ENCODE measurements at places on chromosomes 16 and 17.
A peak's percentile ranks its signal among the peaks of the same experiment; 100 is the strongest.

DNA sequence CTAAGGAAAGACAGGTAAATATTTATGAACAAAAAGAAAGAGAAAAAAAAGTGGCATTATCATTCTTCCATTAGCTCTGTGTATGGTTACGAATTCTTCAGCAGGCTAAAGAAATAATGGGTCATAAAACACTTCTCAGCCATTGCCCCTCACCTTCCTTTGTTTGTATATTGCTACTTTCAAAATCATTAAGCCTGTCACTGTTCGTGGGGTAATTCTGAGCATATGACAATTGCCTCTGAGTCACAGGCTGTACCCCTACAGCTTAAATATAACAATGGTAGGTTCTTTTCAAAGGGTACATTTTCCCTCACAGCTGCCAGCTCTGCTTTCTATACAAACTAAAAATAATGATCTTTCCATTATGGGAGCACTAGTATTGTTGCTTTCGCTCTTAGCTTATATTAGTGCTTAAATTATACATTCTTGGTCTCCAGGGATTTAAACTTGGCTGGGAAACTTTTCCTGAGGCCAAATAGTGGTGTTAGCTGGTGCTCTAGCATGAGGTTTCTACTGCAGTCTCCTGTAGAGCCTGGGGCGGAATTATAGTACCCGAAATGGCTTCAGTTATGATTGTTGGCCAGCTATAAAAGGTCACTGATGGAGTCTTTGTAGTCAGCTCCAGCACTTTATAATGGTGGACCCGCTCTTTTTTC is 74.7 kb upstream of the CDH11 start:
- no peak for DNase-seq

- DNase-seq: no peak
Observed at GRCh38 chr17:40060887-40061608, 1.7 kb upstream of the THRA start.

- DNase-seq: no peak
Observed at GRCh38 chr17:67575325-67575724, 142.4 kb upstream of the NOL11 start.

GRCh38 chr16:88977018-88977811 is at the start of gene CBFA2T3:
Gene CBFA2T3, minus strand, starts transcription at chr16:88977207. Its CDS starts 400 bp downstream, at chr16:88976807.
- no peak for DNase-seq

- no peak for DNase-seq
Observed at GRCh38 chr16:87015021-87015420, 302.2 kb downstream of the C16orf95 start.

GRCh38 chr16:54067322-54068065 is 219.1 kb downstream of the IRX3 start:
- no peak for DNase-seq

GRCh38 chr17:8766731-8767130 is 8.4 kb upstream of the SPDYE4 start:
- DNase-seq: no peak

DNA sequence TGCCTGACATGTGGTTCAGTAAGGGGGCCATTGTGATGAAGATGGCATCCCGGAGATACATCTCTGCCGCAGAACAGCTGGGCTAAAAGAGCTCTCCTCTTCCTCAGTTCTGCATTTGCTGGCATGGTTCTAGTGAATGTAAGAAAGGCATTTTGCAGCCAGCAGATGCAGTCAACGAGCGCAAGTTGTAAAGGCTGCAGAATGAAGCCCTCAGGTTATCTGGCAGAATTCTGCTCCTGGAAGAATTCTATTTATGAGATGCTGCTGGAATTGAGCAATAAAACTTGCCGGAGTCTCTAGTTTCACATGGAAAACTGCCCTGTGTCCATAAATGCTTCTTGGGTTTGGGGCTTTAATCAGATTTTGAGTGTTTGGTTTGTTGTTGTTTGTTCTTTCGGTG is 176.8 kb upstream of the HSBP1 start:
- no peak for DNase-seq

DNA sequence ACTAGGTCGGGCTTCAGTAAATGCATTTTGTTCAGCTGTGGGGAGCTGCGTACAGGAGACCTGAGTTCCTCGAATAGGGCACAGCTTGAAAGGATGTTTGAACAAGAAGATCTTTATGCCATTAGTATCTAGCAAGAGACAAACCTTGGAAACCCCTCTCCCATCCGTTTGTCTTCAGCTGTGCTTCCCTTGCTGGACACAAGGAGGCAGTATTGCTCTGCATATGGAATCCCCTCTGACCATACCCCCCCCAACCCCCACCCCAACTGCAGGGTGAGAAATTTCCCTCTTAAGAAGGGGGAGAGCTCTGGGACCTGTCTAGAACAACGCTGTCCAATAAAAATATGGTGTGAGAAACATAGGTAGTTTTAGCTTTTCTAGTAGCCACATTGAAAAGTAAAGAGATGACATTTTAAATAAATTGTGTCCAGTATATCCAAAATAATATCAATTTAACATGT is 1.6 kb downstream of the MRM1 start:
- peak; percentile 63 for DNase-seq

DNA sequence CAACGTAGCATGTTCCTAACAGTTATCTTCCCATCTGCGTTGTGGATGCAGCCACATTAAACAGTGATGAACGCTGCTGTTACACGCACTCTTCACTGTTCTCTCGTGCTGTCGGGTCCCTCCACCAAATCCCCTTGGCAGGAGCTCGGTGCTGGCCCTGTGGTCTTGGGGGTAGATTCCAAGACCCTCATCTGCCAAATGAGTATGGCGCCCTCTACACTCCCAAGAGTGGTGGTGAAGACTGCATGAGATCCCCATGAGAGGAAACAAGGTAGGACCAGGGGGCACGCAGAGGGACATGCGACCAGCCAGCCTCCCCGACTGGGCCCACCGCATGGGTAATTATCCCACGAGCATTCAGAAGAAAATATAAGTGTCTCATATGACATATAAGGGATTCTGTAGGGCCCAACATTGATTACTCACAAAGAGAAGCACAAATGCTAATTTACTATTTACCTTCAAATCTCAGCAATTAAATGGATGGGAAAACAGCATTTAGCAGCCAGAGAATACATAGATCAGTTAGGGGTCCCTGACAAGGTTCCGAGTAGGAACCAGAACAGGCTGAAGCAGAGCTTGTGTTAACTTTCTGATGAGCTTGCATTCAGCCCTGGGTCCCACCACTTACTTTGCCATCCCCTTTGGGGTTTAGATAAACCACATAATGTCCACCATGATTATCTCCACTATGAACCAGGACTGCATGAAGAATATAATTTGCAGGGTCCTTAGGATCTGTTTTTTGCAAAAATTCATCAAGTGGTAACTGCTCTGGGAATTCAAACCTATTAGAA is 23.8 kb downstream of the LITAFD start:
- DNase-seq: no peak

- no peak for DNase-seq
Observed at GRCh38 chr16:15538507-15538906, 104.1 kb downstream of the BMERB1 start.

DNA sequence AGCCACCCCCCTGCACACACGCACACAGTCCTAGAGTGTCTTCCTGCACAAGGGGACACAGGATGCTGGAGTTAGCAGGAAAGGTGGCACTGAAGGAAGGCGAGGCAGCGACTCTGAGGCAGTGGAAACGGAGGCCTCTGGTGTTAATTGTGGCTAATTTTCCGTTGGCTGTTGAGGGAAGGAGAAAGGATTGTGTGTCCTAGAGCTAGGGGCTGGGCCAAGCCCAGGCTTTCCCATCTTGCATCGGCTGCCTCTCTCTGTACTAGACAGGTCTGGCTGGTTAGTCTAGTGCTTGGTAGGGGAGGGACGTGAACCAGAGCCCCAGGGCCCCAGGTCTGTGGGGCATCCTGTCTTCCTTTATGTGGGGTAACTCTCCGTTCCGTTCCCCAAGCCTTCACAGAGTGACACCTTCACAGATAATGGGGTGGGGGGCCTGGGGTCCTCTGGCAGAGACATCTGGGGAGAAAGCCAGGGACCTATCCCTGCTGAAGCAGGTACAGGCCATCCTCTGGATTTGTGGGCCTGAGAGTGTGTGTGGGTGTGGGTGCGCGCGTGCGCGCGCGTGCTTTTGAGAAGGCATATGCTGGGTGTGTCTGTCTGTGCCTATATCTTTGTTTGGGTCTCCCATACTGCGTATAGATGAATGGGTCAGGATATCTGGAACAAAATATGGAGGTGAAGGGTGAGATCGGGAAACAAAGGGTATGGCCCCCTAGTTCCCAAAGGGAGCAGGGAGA is at the start of gene CHD3:
TSS of gene CHD3 (plus strand) at position 606 of the 737 bp plus-strand sequence. CDS start 212 bp downstream, outside the sequence.
- DNase-seq: peak; percentile 8

DNA sequence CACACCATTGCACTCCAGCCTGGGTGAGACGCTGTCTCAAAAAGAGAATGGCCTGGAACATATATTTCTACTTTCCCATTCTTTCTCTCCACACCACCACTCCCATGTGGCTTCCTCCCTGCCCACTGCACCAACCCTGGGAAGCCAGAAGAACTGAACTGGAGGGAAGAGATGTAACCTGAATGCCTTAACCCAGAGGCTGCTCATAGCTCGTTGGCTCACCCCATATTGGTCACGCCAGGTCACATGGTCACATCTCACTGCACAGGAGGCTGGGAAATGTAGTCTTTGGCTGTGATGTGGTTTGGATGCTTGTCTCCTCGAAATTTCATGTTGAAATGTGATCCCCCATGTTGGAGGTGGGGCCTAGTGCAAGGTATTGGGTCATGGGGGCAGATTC is 5.9 kb upstream of the DNAH17 start:
- DNase-seq: peak; percentile 27

- no peak for DNase-seq
Observed at GRCh38 chr16:29743827-29744531, 1.8 kb downstream of the C16orf54 start.

DNA sequence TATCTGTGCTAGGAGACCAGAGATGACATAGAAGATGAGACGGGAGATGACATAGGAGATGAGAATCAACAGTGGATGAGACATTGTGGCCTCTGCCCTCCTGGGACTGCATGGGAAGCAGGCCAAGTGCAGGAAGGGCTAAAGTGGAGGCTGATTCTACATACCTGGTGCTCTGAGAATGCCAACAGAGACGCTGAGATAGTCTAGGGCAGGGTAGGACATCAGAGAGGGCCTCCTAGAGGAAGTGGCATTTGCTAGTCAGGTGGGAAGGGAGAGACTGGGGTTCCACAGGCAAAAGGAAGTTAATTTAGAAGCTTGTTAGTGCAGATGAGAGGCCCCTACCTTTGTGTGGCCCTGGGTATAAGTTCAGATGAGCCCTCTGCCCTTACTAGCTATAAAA is 224.2 kb downstream of the CBLN1 start:
- no peak for DNase-seq

- DNase-seq: peak; percentile 46
Observed at GRCh38 chr16:30949650-30950515, 1.0 kb downstream of the ORAI3 start.

- no peak for DNase-seq
Observed at GRCh38 chr16:1318268-1318545, 8.8 kb downstream of the UBE2I start.

GRCh38 chr17:78986649-78987328 is 7.1 kb upstream of the LGALS3BP start:
- DNase-seq: peak; percentile 29

DNA sequence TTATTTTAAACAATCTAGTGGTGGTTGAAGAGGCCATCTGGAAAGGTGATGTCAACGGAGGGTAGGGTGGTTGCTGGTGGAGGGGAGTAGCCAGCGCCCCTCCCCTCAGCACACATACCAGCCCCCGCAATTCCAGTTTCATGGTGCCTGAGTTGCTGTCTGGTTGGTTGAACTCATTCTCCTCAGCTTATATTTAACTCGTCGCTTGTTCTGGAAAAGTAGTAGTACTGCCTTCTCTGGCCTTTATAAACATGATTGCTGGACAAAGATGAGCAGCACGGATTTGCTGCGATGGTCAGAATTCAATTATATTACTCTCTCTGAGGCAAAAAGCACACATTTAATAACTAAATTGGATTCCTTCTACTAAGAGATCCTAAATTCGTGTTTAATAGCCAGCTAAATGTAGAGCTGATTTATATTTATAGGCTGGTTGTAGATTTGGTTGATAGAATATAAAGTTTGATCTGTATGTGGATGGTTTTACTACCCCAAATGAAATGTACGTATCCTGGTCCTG is 238.0 kb upstream of the TBX2 start:
- DNase-seq: no peak

- DNase-seq: peak; percentile 75
Observed at GRCh38 chr17:47719411-47720152, 13.5 kb upstream of the TBX21 start.

- no peak for DNase-seq
Observed at GRCh38 chr16:73154063-73154870, 106.3 kb upstream of the ZFHX3 start.

GRCh38 chr17:77208217-77208808 is 67.5 kb downstream of the SEC14L1 start:
- peak; percentile 41 for DNase-seq

DNA sequence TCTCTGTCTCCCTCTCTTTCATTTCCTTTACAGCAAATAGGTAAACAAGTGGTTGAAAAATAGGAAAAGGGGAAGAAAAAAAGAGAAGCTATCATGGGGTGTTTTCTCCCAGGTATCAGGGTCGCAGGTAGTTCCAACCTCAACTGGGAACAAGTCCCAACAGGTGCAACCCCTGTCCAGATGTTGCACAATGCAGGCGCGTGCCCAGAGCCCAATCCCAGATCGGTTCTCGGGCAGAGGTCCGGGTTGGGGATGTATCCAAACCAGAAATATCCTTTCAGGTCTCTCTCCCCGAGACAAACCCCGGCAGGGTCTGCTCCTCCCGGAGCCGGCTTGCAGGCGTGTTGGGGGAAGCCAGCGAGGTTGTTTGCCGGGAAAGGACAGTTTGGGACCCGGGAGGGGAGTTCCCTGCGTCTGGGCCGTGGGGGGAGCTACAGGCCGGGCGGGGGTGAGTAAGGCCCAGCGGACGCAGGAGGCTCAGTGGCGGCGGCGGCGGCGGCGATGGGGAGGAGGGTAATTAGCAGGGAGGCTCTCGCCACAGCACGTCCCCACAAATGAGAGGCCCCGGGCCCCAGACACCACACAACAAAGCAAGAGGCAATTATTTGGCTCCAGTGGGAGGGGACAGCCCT is 21.2 kb upstream of the SP6 start:
- no peak for DNase-seq

DNA sequence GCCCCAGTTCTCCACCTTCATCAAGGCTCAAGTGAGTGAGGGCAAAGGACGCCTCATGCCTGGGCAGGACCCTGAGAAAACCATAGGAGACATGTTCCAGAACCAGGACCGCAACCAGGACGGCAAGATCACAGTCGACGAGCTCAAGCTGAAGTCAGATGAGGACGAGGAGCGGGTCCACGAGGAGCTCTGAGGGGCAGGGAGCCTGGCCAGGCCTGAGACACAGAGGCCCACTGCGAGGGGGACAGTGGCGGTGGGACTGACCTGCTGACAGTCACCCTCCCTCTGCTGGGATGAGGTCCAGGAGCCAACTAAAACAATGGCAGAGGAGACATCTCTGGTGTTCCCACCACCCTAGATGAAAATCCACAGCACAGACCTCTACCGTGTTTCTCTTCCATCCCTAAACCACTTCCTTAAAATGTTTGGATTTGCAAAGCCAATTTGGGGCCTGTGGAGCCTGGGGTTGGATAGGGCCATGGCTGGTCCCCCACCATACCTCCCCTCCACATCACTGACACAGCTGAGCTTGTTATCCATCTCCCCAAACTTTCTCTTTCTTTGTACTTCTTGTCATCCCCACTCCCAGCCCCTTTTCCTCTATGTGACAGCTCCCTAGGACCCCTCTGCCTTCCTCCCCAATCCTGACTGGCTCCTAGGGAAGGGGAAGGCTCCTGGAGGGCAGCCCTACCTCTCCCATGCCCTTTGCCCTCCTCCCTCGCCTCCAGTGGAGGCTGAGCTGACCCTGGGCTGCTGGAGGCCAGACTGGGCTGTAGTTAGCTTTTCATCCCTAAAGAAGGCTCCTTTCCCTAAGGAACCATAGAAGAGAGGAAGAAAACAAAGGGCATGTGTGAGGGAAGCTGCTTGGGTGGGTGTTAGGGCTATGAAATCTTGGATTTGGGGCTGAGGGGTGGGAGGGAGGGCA is 9.7 kb downstream of the FKBP10 start:
- DNase-seq: no peak

Data from brain microvascular endothelial cell (primary cell).